ENCODE measurements at places on chromosomes 11 and 22.

DNA sequence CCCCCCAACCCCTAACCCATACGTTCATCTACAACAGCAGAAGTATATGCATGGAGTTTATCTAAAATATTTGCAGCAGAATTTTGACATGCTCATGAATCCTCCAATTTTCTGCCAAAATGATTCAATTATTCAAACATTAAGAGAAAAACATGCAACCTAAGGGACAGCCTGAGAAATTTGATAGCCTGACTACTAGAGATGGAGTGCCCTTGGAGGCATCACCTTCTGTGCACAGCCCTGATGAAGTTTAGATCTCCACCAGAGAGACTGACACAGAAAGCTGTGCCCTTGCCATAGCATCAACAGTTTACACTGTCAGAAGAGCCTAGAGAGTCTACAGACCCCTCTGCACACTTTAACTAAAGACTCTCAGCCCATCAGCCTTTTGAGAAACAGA is 217.7 kb downstream of the LUZP2 start:
- DNase-seq, result no peak

DNA sequence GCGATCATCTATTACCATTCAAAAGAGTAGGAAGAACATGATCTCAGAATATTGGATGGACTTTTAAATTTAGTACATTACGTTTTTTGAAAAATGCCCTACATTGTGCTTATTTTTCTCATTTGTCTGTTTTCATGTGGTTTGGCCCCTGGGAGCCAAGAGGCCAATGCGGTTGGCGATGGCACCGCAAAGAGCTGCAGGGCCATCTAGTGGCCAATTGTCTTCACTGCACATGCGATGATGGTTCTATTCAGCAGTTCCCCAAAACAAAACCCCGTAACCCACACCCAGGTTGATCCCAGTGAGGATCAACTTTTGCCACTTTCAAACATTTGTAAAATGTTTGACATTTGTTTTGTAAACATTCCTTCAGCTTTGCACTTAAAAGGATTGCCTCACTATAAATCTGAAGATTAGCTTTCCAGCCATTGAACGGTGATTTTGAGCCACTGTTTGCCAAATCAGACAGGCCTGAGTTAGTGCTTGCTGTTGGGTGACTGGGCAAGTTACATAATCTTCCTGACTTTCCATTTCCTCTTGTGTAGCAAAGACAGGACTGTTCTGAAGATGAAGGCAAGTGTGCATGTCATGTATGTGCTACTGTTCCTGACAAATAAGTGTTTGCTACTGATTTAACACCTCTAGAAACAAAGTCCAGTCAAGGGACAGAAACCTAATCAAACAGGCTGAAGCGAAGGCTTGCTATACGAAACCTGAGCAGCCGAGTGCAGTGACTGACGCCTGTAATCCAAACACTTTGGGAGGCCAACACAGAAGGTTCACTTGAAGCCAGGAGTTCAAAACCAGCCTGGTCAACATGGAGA is 29.2 kb upstream of the XBP1 start:
- peak; percentile 51 for DNase-seq

DNA sequence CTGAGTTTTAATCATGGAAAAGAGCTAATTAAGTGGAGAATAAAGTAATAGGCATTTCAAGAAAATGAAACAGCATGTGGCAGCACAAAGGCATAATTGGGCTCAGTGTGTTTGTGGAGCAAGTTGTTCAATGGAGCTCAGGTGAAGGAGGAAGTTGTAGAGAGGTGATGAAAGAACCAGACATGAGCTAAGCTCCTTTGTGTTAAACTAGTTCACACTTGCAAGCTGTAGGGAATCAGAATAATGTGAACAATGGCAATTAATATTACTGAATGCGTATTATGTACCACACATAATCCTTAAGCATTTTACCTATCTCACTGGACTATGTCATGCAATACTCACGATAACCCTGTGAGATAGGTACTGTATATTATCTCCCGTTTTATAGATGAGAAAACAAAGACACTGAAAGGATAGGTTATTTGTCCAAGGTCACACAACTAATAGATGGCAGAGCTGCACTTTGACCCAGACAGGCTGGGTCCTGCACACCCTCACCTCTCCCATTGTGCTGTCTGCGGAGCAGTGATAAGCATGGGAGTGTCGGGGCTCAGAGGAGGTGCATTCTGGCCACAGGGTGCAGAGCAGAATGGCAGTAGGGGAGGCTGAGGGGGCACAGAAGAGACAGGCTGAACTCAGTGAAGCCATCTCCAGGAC is 8.9 kb downstream of the OLFML1 start:
- DNase-seq, result no peak

DNA sequence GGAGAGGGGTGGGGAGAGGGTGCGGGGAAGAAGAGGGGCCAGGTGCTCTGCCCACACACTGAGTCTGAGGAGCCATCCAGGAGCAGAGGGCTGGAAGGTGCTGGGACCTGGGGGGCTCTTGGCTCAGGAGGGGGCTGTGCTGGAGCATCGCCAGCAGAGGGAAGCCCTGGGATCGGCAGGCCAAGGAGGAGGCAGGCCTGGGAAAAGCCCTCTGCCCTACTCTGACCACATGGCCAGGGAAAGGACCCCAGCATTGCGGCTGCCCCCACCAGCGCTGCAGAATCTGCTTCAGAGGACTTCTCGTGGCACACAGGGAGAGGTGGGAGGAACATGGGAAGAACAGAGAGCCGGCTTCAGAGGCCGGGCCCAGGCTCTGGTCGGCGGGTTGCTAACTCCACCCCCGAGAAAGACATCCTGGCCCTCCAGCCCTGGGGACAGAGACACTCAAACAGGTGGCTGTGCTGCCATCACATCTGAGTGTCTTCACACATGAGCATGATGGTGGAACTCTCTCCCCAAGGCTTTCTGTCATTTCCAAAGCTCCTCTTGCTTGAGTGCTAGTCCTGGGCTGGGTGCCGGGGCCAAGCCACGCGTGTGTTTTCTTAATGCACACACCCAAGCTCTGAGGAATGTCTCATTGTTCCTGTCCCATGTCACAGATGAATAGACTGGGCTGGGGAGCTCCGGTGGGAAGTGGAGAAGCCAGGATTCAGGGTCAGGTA is 1378.0 kb downstream of the BRD1 start:
- DNase-seq, result no peak

GRCh38 chr11:117977029-117977428 is 9.2 kb upstream of the IL10RA start:
- no peak for DNase-seq

GRCh38 chr22:36658900-36659299 is 44.7 kb downstream of the CACNG2 start:
- DNase-seq, result no peak

DNA sequence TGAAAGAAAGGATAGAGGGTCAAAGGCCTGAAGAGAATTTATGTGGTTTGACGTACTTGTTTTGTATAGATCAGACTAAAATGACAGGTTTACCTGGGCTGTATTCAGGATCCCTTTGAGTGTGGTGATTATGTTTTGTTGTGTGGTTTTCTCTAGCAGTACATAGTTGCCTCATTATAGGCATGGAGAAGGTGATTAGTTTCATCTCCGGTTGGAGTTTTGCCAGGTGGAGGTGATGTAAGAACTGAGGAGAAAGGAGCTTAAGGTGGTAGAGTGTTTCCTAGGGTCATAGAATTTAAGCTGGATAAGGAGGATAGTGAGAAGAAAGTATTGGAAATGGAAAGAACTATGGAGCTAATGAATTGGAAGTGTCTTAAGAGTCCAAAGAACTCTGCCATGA is 229.0 kb downstream of the TMEM135 start:
- no peak for DNase-seq

- DNase-seq, result no peak
Observed at GRCh38 chr11:120031612-120032600, 106.0 kb downstream of the TRIM29 start.

DNA sequence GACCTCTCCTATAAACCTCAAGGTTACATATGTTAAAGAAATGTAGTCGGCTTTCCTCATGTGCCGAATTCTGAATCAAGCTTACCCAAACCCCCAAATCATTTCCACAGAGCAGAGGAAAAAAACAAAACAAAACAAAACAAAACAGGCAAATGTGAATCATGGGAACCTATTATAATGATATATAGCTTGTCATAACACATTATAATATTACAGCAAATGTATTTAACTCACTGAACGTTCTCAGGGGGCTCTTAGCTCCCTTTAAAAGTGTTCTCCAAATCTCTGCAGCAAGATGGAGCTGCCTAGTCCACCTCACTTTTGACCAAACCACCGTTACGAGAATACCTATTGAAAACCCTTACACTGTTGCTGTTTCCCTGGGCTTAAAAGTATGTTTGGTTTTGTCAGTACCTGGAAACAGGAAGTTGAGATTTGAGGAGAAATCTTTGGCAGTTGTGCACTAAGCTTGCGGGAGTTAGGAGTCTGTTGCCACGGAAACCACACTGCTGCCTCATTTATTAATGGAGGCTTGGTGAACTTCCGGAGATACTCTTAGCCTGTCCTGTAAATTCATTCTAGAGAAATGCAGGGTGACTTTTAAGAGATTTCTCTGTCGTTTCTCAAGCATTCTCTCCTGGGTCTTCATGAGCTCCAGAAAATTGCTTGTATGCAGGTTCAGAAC is 167.0 kb upstream of the RASSF10 start:
- DNase-seq, result peak; percentile 31

DNA sequence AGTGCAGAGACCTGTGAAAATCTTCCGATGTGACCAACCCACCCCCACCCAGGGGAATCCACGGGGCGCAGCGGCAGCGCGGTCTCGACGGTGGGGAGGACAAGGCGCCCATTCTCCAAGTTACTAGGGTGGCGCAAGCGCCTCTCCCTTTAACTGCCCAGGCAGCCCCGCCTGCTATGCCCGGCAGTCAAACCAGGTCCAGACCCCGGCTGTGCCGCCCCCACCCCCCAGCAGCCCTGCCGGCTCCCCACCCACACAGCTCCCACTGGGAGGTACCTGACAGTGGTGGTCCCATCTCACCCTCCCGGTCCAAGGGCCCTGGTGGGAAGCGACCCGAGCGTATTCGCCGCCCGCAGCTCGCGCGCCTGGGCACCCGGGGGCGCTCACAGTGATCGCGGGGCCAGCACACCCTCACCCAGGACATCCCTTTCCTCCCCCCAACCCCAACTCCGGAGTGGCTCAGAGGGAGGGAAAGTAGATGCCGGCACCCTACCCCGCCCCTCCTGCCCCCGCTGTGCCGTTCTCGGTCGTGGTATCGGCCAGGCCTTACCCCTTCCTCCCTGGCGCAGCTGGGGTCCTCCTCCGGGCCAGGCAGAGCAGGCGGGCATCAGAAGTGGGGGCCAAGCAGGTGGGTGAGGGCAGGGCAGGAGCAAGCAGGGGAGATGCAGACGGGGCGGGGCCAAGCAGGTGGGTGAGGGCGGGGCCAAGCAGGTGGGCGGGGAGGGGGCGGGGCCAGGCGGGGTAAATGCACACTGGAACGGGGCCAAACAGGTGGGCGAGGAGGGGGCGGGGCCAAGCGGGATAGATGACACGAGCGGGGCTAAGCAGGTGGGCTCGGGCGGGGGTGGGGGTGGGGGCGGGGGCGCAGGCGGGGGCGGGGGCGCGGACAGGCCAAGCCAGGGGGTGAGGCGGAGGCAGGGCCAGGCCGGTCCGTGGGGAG is at the start of gene TRPM5:
TRPM5 (minus strand) TSS at position 634 of the 940 bp plus-strand sequence. CDS start 21,478 bp downstream, outside the sequence.
- no peak for DNase-seq

DNA sequence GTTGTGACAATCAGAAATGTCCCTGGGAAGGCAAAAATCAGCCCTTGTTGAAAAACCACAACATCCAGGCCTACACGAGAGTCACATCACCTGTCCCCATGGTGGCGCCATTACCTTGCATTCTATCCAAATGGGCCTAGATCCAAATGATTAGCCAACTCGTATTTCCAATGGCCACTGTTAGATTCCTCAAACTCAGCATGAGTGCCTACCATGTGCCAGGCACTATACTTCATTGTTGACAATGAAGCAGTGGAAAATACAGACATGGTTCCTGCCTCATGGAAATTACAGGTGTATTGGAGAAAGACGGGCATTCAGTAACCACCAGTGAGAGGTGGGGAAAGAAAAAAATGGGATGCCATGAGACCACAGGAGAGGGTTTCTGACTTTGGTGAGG is 29.8 kb upstream of the CREB3L1 start:
- peak; percentile 66 for DNase-seq

- no peak for DNase-seq
Observed at GRCh38 chr22:43302531-43303041, 40.6 kb downstream of the SCUBE1 start.

Data from NCI-H2171 treated with DMSO at 0.1 percent for 48 hours (cell line).